ENCODE measurements at places on chromosomes 16 and 17.

- no peak for DNase-seq
Measured at GRCh38 chr16:25912321-25912720, 220.6 kb downstream of the HS3ST4 start.

DNA sequence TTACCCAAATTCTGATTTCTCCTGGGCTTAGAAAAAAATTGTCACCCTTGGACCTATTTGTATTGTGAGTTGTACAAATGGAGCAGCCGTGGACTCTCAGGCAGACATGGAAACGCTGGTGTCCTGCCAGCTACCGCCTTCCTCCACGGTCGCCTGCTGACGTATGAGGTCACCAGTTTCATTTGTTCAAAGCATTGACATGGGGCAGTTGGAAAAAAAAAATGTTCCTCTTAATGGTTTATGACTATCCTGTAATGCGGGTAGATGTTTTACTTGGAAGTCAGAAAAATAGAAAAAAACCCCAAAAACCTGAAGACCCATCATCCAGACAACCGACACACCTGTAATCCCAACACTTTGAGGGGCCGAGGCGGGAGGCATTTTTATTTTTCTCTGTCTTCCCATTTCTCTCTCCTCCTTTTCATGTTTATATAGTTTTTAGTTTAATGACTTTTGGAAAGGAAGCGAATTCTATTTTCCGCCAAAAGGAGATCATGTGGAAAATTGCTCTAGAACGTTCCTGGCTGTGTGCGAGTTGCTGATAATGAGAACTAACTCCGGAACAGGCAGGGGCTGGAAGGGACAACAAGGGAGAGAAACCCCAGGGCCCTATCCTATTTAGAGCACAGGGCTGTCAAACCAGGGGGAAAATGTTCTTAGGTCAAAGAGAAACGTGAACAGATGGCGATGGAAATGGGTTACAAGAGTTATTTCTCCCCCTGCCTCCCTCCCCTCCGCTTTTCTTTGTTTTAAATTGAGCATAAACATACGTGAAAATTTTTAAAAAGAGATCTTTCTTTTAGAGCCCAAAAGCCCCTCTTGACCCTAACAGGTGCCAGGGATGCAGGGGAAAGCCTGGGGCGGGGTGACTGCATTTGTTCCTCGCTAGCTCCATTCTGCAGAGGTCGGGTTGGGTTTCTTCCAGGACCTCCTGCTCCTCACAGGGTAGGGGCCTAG, 13.7 kb downstream of the DNAH17 start:
- no peak for DNase-seq

- no peak for DNase-seq
Measured at GRCh38 chr16:74111456-74111982, 185.1 kb upstream of the PSMD7 start.

DNA sequence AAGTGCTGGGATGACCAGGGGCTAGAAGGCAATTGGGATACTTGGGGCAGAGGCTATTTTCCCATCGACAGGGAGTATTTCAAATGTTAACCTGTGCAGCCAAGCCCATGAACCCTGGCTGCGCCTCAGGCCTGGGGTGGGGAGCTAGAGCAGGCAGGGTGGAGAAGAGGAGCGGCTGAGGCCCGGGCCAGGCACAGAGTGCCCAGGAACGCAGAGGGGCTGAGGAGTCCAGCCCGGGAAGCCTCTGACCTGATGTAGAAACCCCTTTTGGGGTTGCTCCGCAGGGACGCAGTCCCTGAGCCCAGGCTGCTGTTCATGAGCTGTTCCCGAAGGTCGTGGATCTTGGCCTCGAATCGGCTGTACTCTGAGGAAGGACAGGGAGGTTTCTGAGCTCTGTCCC, 16.8 kb upstream of the ASGR1 start:
- no peak for DNase-seq

DNA sequence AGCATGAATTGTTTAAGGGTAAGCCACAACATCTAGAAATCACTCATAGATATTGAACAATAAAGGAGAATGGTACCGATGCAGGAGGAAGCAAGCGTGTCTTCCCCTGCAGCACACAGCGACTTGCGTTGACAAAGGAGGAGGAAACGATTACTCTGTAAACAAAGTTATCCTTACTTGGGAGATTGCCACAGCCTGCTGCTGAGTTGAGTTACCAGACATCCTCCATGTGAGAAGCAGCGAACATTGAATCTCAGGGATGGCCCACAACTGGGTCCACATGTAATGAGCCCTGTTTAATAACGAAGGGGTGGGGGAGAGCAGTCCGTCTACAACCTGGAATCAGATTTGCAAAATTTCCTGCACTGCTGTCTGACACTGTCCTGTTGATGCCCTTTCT, 27.7 kb downstream of the CLUH start:
- DNase-seq = no peak

DNA sequence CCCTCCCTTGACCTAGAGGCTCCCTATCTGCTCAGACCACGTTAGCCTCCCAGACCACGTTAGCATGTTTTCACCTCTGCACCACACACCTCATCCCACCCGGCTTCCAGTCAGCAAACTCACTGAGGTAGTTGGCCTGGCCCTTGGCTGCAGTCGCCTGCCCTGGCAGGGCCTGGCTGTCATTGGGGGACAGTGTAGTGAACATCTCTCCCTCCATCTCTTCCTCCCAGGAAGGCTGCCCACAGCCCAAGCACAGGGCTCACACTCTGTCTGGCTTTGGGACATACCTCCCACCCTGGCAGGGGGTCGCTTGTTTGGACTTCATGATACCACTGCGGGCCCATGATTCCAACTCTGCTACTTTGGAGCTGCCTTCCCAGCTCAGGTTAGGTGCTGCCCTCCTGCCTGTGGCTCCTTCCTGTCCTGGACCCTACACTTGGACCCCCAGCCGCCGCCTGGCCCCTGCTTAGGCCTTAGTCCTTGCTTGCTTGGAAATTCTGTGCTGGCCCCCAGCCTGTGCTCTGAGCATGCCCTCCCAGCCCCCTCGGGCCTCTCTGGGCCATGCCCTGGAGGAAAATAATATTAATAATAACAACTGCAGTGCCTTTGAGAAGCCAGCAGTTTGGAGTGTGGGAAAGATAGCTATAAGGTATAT, 167.7 kb downstream of the COPRS start:
- DNase-seq = no peak

DNA sequence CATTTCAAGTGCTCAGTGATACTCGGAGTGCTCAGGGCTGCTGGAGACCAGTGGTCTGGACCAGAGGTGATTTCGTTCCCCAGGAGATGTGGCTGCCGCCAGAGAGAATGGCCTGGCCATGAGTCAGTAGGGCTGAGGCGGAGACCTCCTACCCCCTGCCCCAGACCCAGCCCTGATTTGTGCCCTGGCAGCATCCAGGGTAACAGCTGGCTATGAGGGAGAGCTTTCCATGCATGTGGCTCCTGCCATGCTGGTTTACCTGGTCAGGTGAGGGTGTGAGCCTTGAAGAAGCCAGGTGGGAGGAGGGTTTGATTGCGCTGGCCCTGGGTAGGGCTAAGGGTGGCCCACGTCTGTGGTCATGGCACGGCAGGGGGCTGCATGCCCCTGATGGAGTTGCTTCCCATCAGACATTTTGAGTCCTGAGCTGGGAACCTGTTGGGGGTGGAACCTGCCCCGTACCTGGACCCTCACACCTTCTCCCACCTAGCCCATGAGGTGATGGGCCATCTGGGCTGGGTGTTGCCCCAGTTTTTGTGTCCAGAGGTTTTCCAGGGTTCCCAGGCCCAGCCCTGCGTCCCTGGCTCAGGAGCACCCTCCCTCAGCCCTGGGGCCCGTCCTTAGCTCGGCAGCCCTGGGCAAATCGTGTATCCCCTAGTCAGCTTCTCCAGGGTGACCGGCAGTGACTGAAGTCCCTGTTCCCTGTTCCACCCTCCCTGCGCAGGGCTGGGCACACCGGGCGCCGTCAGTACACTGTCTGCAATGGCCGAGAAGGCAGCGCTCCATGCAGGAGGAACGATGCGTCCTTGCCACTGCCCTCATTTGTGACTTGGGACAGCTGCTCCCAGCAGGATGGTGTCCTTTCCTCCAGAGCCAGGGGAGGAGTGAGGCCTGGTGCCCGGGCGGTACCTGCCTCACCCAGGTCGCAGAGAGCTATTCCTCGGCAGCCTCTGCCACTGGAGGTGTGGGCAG, 9.0 kb upstream of the CSNK1D start:
- peak; percentile 55 for DNase-seq

DNA sequence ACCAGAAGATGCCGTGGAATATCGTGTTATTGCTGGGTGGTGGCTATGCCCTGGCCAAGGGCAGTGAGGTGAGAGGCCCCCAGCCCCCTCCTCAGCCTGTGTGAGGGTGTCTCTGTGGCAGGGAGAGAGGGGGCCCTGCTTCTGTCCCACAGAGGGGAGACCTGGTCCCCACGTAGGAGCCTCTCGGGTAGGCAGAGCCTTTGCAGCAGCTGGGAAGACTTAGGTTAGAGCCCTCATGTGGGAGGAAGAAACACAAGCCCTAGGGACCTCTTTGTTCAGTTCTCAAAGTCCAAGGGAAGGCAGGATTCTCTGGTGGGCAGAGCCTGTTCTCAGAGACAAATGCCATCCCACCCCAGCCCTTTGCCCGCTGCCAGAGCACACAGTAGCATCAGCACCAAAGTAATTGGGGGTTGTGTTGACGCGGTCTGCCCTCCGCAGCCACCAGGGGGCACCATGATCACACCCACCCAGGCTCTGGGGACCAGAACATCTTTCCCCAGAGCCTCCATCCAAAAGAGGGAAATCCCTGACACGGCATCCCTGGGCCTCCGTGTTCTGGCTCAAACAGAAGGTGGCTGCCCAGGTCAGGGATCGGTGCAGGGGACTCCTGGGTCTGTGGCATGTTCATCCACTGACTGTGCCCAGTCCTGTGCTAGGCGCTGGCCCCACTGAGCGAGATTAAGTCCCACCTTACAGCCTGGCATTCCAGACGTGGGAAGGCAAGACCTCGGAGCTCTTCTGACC, 11.5 kb upstream of the FOXN1 start:
- DNase-seq = peak; percentile 88

DNA sequence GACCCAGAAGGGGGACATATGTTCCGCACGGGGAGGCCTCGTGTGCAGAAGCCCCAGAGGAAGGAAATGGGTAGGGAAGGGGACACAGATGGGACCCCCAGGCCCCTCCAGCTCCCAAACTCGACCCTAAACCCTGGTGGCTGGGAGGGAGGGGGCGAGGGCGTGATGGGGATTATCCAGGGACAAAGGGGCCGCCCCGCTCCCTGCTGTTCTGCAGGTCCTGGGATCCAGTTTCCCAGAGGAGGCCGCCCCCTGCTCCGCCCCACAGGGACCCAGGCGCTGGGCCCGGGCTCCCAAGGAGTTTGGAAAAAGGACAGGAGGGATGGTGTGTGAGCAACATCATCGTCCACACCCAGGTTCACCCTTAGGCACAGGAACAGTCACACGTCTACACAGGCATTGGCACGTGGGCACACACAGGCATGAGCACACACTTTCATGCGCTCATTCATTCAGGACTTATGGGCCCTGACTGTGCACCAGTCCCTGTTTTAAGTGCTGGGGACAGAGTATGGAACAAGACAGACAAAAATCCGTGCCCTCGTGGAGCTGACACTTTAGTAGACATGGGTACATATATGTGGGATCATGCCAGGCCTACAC, 12.8 kb upstream of the FBXL19 start:
- no peak for DNase-seq

- DNase-seq = no peak
Measured at GRCh38 chr16:4060823-4061222, 55.4 kb downstream of the ADCY9 start.

- DNase-seq = no peak
Measured at GRCh38 chr17:34249478-34249877, 5.6 kb upstream of the CCL2 start.

- no peak for DNase-seq
Measured at GRCh38 chr16:61587526-61587925, 448.7 kb downstream of the CDH8 start.

DNA sequence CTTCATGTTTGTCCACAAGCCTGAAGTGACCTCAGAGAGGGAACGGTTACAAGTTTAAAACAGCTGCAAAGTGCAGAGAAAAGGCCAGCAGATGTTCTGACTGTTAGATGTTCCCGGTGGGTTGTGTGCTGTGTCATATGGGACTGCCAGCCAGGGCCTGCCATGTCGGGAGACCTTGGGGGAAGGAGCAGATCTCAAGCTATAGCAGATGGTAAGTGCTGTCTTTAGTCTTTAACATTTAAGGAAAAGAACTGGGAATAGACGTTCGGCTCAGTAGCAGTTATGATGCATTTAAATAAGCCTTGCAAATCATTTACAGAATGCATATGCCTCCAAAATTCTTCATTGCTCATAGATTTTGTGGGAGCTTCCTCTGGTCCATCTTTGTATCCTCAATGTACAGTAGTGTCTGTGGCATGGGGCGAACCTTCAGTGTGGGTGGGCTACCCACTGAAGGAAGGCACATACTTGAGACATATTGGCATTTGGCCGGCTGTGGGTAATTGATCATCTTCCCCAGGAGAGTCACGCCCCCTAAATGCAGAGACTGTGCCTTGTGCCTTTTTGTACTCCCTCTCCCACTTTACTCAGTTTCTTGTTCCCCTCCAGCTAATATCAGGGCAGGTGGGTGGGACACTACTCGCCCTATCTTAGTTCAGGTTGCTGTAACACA, 131.9 kb downstream of the NPIPB5 start:
- DNase-seq = no peak

GRCh38 chr16:50035468-50035992, 10.5 kb downstream of the CNEP1R1 start:
- DNase-seq = no peak

DNA sequence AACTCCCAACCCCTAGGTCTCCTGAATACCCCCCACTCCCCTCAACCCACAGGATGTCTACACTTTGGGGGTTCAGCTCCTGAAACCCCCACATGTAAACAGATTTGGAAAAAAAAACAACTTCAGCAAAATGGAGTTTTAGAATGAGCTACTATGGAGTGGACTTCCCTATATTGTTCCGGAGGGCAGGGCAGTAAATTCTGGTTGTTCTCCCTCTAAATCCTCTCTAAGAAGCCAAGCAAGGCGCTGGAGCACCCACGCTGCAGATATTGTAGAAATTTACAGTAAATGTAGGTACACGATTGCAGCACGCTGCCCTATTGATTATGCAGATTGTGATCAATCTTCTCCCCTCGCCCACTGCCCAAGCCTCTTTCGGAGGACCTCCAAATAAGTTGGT, 8.5 kb upstream of the ZFHX3 start:
- no peak for DNase-seq

DNA sequence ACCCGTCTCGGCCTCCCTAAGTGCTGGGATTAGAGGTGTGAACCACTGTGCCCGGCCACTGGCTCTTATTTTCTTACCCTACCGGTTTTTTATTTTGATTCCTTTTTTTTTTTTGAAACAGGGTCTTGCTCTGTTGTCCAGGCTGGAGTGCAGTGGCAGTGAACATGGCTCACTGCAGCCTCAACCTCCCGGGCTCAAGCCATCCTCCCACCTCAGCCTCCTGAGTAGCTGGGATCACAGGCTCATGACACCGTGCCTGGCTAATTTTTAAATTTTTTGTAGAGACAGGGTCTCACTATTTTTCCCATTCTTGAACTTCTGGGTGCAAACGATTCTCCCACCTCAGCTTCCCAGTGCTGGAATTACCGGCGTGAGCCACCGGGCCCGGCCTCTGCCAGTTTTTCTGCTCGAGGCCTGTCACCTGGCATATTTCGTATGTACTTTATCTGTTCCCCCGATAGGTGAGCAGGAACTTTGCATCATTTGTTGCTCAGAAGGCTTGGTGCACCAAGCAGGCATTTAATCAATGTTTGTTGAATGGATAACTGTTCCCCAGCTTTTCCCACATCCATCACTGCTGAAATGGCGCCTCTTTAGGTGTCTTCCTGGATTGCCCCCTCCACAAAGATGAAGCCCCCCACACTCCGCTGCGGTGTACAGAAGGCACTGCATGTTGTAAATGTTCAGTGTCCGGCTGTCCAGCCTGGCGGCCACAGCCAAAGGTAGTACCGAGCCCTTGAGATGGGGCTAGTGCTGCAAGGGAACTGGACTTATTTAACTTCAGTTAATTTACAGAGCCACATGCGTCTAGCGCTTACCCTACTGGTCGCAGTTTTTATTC, 858 bp upstream of the TELO2 start:
- DNase-seq = no peak
